Natural killer cell treated with Interleukin-12 subunit alpha and Interleukin-12 subunit beta and Interleukin-15 and Interleukin-18, amount 100 ng/mL, for 72 hours (primary cell): ENCODE measurements at places on chromosomes 16 and 17.

DNA sequence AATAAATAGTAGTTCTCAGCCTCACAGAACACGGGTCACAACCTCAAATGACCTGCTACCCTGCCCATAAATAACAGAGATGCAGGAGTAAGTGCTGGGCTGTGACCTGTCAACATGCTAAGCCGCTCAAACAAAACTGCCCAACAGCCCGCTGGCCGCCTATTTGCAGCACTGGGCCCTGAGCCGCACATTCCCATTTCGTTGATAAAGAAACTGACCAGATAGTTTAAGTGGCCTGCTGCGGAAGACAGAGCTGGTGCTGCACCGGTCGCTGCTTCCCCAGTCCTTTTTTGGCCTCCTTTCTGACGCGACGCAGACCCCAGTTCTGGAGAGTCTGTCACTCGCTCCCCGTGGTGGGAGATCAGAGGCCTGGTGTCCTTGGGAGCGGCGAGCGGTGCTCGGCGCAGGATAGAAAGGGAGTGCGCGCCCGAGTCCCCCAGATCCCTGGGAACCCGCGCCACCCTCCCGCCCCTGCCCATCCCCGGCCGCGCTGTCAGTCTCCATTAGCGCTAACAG, 349 bp upstream of the SLC6A2 start:
- no peak for DNase-seq
- H3K4me3 ChIP-seq, result no peak overlapping the region
- no peak overlapping the region for H3K27ac ChIP-seq
- peaks cover 20% of the 10 kb centered on the region for H3K27me3 ChIP-seq

GRCh38 chr16:2910441-2910969, 1.2 kb upstream of the FLYWCH1 start:
- H3K27me3 ChIP-seq, result no peaks in the 10 kb centered on the region
- H3K36me3 ChIP-seq, result no peaks in the 10 kb centered on the region
- H3K4me3 ChIP-seq, result peak overlapping the region; percentile 3
- H3K27ac ChIP-seq, result no peak overlapping the region

GRCh38 chr17:60766778-60767190, 89.1 kb downstream of the BCAS3 start:
- H3K4me1 ChIP-seq, result peaks cover 12% of the 10 kb centered on the region
- DNase-seq, result no peak
- no peaks in the 10 kb centered on the region for H3K27me3 ChIP-seq
- no peaks in the 10 kb centered on the region for H3K36me3 ChIP-seq
- no peak overlapping the region for H3K27ac ChIP-seq
- H3K4me3 ChIP-seq, result no peak overlapping the region

DNA sequence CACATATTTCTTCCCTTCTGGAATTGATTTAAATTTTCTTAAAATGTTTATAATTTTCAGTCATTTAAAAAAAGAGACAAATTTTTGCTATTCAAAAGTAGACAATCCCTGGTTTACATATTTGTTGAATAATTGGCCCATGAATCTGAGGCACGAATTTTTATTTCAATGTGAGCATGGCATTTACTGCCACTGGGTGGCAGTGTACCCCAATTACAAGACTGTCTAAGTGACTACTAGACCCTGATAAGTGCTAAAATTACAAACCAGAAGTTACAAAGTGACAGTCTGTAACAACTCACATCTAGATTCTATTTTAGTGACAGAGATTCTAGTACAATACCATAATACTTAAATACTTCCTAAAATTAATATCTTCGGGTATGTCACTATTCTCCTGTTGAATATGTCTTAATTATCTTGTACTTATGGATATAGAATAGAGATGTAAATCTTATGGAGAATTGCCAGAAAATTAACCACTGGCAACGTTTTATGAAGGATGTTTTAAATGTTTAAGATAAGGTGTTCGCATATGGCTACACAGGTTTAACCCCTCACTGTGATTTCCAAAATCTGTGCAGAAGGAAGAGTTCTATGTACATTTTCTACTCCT, 235.8 kb downstream of the MAP2K4 start:
- DNase-seq, result no peak
- H3K4me3 ChIP-seq, result no peak overlapping the region
- no peak overlapping the region for H3K27ac ChIP-seq
- H3K36me3 ChIP-seq, result no peaks in the 10 kb centered on the region
